Heart right ventricle (tissue), 16 donors: ENCODE measurements at places on chromosomes 16 and 17.

GRCh38 chr16:82993926-82994325, 367.2 kb downstream of the CDH13 start:
- no peak for DNase-seq

- DNase-seq = no peak
Observed at GRCh38 chr17:73304438-73304837, 7.4 kb downstream of the CDC42EP4 start.

DNA sequence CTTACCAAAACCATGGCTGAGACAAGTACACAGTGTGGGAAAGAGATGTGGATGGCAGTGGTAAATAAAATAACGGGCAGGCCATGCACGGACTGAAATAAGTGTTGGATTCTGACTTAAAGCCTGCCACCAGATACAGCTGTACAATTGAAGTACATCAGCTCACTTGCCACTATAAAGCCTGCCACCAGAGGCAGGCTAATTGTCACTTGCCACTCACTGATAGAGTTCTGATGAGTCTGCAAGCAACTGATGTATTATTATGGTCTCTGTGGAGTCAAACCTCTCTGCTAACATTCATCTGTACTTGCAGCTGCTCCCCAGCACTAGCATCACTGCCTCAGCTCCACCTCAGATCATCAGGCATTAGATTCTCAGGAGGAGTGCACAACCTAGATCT, 93.0 kb downstream of the CYTH1 start:
- no peak for DNase-seq

GRCh38 chr17:64188088-64188487, 58.1 kb upstream of the ERN1 start:
- DNase-seq = no peak

GRCh38 chr16:48603647-48604376, 6.2 kb downstream of the N4BP1 start:
- DNase-seq = no peak

- DNase-seq = no peak
Observed at GRCh38 chr17:77085926-77086432, 54.8 kb upstream of the SEC14L1 start.
